Urothelium cell line (cell line): ENCODE measurements at places on chromosomes 2 and 18.

DNA sequence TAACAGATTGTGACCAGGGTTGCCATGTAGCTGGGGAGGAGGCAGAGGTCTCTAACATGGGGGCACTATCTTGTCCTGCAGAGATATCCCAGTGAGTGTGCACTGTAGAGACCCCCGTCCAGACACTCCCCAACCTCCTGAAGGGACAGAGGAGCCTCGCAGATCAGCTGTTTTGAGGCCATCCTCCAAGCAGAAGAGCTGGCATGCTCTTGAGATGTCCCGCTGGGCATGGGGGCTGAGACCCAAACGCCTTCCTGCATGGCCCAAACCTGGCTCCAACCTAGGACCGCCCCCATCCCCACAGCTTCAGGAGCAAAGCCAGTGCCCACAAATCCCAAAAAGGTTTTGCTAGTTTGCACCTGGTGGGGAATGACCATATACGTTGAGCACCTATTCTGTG, 2.7 kb upstream of the SLC66A3 start:
- DNase-seq, result no peak

DNA sequence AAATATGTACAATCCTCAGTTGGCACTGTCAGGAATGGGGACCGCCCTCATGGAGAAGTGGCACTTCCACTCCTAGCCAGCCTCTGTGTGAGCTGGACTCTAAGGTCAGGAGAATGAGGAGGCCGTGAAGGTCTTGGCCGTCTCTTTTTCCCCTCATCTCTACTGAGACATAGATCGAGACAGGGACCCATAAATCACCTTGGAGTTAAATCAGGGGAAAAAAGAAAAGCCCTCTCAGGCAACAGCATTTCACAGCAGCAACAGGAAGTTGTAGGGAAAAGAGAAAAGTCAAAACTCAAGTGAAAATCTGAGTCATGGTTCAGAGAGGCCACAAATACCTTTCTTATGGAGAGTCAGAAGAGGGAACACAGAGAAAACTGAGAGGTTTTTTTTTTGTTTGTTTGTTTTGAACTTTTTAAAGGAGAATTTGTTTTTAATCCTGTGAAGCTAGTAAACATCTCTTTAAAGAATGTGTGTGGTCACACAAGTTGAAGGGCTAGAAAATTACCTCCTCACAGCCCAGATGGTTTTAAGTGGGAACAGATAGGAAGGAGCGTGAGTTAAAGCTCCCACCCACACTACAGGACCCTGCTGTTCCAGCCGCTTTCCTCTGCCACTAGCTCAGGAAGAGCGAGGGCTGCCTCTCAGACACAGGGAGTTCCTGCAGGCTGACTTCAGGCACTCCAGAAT, 30.6 kb upstream of the CYP1B1 start:
- peak; percentile 49 for DNase-seq

DNA sequence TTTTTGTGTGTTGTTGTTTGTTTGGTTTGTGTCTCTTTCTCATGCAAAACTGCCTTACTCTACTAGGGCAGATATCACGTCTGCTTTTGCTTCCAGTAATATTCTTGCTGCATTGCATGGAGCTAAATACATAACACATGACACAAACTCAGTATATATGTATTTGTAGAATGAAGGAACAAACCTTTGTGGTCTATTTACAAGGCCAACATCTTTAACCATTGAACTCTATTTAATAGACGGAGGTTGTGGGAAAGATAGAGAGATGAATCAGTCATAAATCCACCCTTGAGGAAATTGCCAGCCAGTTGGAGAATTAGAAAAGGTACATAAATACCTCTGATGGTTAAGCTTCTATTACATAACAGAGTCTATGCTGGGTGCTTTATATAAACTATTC, 26.0 kb upstream of the IL1RL1 start:
- no peak for DNase-seq

- no peak for DNase-seq
Observed at GRCh38 chr2:6630209-6630608, 235.5 kb downstream of the CMPK2 start.

- DNase-seq, result peak; percentile 84
Observed at GRCh38 chr2:29304399-29305060, 189.3 kb downstream of the CLIP4 start.

DNA sequence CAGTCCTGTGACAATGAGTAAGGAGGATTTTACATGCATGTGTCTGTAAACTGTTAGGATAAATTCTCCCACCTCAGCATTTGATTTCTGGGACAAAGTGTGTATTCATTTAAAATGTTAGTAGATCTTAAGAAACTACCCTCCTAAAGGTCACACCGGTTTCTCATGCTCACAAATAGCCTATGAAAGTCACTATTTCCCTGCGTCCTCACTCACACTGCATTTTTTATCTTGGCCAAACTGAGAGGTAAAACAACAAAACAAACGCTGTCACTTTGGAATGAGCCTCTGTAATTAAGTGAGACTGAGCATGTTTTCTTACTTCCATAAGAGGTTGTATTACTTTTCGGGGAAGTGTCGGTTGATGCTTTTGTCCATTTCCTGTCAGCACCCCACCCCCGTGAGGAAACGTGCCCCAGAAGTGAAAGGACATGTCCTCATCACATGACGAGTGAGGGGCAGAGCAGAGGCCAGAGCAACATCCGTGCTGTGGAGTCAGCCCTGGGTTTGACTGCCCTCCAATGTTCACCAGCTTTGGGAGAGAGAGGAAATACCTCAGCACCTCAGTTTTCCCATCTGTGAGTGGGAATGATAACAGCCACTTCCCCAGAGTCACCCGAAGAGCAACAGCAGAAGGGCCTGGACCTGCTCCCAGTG, 3.1 kb downstream of the GYPC start:
- no peak for DNase-seq

DNA sequence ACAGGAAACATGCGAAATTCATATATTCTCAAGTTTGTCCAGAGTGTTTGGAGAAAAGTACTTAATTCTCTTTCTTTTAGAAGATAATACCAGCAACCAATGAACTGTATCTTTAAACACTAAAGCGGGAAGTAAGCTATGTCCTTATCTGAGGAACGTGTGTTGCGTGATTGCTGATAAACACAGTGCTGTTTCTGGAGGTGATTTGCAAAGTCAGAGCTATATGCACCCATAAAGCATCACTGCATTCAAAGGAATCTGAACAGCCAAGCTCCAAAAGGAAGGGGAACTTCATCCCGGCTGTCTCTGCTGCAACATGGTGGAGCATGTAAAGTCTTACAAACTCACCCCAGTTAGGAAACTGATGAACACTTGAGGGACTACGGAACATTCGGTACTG, 271.7 kb upstream of the FN1 start:
- no peak for DNase-seq

DNA sequence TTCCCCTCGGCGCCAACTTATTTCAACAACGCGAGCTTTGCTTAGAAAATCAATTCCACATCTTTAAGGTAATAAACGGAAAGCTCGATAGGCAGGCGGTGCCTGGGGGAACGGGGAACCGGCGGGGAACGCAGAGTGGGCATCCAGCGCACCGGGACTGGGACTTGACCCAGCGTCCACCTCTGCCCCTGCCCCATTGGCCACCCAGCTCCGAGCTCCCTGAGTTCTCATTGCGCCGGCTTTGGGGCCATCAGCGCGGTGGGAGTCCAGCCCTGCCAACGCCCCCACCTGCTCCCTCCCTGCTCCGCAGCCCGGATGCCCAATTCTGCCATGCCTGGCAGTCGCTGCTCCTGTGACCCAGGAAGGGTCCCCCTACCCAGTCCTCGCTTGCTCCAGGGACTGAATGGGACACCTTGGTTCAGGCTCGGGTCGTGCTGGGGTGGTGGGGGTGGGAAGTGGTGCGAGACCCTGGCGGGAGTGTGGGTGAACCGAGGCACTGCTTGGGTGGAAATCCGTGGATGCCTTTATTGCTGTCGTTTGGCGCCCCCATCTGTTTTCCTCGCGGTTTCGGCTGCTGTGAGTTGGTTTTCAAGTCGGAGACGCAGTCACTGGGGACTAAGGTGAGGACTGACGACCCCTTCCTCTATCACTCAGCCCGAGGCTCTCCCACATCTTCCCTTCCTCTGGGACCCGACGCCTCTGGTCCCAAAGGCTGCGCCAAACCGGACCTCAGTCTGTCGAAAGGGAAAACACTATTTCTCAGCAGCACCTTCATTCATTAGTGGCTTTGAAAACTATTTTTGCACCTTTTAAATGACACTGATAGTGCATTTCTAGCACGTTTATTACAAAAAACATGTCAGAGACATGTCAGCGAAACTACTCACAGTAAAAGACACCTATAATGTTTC, 2.4 kb upstream of the EVX2 start:
- DNase-seq, result peak; percentile 67

DNA sequence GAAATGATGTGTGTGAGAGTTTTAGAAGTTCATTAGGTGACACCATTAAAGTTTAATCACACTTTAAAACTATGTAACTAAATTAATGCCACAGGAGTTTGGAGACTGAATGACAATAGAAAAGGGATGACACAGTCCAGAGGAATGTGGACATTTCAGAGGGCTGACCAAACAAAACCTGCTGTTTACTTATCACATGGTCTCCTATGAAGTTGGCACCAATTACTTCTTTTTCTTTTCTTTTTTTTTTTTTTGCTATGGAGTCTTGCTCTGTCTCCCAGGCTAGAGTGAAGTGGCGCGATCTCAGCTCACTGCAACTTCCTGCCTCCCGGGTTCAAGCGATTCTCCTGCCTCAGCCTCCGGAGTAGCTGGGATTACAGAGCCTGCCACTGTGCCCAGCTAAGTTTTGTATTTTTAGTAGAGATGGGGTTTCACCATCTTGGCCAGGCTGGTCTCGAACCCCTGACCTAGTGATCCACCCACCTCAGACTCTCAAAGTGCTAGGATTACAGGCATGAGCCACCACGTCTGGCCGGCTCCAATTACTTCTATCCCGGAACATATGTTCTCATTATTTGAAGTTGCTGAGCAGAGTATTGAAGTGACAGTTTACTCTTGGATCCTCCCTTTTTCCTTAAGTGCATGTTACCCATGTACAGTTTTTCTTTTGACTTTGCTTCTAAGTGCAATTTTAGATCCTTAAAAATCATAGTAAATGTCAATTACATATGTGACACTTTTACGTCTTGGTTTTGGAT, 4.3 kb downstream of the AGPS start:
- DNase-seq, result peak; percentile 66

GRCh38 chr2:159030674-159031380, 62.4 kb downstream of the TANC1 start:
- DNase-seq, result peak; percentile 45

GRCh38 chr2:195732574-195732973, 75.5 kb downstream of the SLC39A10 start:
- no peak for DNase-seq

- no peak for DNase-seq
Observed at GRCh38 chr18:56210520-56210919, 427.9 kb downstream of the TXNL1 start.

DNA sequence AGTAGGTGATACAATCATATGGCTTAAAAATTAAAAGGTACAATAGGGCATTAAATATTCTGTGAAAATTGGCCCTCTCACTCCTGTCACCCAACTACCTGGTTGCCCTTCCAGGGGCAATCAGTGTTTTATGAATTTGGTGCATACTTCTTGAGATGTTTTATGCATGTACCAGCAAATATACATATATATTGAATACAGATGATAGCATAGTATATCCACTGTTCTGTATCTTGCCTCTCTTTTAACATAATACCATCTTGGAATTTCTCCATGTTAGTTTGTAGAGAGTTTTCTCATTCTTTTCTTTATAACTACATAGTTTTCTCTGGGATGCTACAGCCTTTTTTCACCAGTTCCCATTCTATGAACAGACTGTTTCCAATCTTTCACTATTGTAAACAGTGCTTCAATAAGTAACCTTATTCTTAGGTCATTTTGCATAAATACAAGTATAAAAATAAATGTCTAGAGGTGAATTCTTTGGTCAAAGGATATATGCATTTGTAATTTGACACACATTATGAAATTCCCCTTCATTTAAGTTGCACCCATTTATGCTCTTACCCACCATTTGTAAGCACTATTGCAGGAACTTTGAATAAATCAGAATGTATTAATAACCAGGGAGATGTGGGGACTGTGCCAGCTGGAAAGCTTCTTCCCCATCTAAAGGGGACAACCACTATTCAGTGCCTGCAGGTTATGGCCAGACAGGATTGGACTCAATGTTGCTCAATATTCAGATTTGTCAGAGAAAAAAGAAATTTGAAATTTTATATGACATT, 225.4 kb downstream of the STK39 start:
- DNase-seq, result no peak

GRCh38 chr18:63257453-63257852, 62.1 kb downstream of the BCL2 start:
- no peak for DNase-seq
